CD4-positive, alpha-beta T cell (primary cell): ENCODE measurements at places on chromosomes 3 and 15.

- peak; percentile 46 for DNase-seq
These were observed 298 bp downstream of the BCL2L10 start for GRCh38 chr15:52112203-52112750.

- no peak for DNase-seq
These were observed 126.1 kb upstream of the ABHD17C start for GRCh38 chr15:80568876-80569605.

- DNase-seq = no peak
These were observed 67.7 kb downstream of the CYP19A1 start for GRCh38 chr15:51270706-51271105.

DNA sequence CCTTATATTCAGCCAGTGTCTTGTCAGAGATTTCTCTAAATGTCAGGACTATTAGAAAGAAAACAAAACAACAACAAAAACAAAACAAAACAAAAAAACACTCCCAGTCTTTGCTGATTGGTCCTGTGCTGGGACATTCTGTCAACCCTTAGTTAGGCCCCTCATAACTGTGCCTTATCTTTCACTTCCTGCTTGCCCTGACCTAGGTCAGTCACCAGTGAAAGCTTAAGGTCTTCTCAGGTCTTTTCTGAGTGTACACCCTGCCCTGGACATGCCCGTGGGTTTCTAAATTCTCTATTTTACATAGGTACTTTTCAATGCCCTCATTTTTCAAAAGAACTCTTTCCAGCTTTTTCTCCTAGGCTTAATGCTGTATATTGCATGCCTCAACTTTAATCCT, 454.1 kb downstream of the GRM7 start:
- DNase-seq = no peak

DNA sequence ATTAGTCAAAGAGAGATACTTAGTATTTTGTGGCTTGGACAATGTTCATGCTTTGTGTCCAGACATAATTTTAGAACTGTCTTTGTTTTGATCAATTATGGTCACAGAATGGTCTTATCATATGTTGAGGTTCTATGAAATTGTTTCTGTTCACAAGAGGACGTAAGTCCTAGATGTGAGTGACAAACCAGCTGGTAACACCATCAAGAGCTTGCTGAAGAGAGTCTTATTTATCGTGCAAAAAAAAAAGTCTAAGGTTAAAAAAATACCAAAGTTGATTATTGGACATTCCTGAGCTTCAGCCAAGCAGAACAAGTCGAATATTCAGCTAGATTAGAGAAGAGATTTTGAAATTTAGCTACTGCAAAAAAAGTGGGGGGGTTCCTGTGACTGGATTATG, 495.9 kb upstream of the NAALADL2 start:
- no peak for DNase-seq

GRCh38 chr15:82530606-82531379, 9.5 kb downstream of the RPS17 start:
- DNase-seq = peak; percentile 60

DNA sequence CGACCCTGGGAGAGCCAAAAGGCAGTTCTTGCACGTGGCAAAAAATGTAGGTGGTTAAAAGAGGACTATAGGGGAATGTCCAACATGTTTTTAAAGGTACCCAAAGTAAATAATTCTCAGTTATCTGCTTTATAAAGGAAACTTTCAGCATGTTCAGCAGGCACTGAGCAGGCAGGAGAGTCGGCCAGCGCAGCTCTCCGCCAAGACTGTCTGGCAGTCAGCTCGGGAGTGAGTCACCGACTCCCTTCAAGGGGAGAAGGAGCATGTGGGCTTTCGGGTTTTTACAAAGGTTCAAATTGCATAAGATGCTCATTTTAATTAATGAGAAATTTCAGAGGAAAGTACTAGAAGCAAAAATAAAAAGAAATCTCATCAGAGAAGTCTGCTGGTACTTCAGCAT, 7.0 kb downstream of the GABRA5 start:
- no peak for DNase-seq

DNA sequence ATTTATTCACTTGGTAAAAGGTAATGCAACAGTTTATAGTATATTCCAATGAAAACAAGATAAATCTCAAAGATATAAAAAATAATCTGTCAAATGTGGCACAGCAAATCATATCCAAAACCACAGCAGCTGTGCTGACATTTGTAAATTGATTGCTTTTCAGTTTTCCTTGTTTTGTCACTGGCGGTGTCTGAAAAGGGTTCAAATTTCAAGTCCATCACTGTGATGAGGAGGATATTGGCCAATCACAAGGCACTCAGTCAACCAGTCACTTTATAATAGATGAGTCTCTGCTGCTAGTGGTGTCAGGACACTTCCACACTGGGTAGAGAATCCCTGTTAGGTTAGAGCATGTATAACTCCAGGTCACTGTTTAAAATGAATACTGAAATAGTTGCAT, 154.8 kb downstream of the SLC9A9 start:
- no peak for DNase-seq

DNA sequence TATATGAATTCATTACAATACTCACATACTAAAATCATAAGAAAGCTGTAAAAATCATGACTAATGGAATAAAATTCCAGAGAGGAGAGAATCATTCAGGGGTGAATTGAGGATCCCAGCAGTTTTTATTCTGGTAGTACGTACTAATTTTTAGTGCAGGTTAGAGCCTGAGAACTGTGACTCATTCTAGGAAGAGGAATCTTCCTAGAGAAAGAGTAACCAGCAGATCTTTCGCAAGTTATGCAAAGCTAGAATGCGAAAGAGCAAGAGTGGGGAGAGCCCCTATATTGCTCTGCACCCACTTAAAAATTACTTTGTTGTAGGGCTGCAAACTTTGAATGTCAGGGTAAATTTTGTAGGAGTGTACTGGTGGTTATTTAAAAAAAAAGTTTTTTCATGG, 303.6 kb upstream of the ARPP21 start:
- DNase-seq = no peak

GRCh38 chr3:138093721-138094120, 21.7 kb downstream of the DZIP1L start:
- no peak for DNase-seq

DNA sequence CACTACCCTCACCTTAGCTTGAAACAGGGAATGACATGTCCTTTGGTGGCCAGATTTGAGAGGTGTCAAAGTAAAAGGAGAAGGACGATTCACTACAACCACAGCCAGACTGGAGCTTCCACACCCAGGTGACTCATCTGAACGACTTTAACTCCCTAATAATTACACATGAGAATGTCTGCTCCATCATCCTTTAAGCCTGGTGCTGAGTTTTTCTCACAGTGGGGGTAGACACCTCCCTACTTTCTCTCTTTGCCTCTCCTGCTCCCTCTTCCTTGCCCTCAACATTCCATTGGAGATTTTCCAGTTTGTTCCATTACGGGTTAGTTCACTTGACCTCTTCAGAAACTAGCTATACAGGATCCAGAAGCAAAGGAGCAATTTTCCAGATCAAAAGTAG, 154.3 kb upstream of the BHLHE40 start:
- DNase-seq = no peak

DNA sequence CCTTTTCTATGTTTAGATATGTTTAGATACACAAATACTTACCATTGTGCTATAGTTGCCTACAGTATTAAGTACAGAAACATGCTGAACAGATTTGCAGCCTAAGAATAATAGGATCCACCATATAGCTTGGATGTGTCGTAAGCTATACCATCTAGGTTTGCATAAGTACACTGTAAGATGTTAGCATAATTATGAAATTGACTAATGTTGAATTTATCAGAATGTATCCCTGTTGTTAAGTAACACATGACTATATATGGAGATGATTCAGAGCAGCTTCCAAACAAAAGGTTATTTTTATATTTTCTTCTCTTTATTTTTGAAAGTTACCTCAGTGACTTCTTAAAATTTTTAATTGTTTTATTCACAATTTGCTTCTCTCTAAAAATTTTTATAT, 2.4 kb downstream of the SLC28A2 start:
- no peak for DNase-seq
